ENCODE measurements at places on chromosomes 5 and 9.

GRCh38 chr9:2180154-2180553, 165.0 kb downstream of the SMARCA2 start:
- DNase-seq, result no peak

GRCh38 chr5:136195971-136196820, 3.2 kb upstream of the SMIM32 start:
- DNase-seq, result no peak

DNA sequence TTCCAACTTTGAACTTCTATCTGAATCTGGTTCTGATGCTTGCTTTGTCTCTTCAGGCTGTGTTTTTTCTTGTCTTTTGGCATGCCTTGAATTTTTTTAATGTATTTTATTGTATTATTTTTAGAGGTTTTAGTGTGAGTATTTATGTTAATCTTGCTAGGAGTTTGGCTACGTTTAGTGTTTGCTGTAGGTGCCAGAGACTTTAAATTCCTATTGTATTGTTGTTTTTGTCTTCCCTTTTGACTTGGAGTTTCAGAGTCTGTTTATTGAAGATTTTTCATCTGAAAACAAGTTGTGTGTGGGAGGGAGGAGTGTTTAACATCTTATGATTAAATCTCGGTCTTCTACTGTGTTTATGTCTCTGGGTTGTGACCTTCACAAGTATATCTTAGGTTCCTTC, 956.8 kb downstream of the TLE1 start:
- DNase-seq, result no peak

DNA sequence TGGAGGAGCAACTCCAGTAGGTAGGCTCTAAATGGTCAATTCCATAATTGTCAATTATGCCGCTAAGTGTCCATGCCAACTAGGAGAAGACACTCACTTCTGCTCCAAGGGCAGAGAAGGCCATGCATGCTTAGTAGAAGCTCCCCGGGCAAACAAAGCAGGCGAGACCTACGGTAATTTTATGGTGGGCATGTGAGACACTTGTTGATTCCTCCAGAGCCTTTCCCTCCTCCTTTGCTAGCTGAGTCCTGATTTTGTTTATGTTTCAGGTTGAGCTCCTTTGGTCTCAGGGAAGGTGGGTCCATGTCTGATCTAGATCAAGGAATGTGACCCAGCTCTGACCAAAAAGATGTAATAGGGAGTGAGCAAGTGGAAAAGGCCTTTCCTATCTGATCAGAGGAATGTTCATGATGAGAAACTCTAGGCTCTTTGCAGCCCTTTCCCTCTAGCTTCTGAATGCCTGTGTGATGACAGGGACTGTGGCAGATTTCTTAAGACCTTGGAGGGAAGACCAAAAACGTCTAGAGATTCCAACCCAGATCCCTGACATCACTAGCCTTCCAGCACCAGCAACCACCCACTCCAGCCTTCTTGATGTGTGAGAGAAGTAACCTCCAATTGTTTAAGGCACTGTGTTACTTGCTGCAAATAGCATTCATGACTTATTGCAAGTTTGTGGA, 7.7 kb upstream of the CPEB4 start:
- no peak for DNase-seq

DNA sequence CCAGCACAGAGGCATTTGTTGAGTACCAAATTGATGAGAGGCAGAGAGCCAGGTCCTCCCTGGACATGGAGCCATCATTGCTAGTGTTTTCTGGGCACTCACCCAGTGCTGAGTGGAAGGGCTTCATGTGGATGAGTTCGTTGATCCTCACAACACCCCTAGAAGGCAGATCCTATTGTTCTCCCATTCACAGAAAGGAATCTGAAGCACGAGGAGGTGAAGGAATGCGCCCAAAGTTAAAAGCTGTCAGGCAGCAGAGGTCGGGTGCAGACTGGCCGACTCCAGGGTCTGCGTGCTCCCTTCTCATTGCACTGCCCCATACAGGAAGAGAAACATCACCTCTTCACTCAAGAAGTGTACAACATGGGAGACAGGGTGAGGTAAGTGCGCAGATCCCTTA, 153.5 kb upstream of the TNPO1 start:
- DNase-seq, result no peak

DNA sequence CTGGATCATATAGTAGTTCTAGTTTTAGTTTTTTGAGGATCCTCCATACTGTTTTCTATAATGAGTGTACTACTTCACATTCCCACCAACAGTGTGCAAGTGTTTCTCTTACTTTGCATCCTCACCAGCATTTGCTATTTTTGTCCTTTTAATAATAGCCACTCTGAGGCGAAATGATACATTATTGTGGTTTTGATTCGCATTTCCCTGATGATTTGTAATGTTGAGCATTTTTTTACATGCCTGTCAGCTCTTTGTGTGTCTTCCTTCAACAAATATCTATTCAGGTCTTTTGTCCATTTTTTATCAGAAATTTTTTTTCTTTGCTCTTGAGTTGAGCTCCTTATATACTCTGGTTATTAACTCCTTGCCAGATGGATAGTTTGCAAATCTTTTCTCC, 114.0 kb downstream of the ADAMTSL1 start:
- DNase-seq, result no peak

DNA sequence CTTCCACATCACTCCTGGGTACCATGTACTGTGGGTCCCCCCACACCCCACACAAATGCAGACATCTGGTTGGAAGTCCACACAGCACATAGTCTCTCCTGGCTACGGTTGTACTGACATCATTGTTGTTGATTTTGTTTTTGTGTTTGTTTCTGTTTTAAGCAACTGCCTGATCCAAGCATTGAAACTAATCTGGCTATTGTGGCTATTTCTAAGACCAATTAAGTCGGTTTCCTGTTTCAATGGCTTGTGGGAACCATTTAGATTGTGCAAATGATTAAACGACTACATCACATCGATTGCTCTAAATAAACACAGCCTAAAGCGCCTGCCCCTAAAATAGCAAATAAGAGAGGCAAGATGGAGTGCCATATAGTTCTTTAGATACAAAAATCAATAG, 226.8 kb upstream of the IRX4 start:
- DNase-seq, result no peak

DNA sequence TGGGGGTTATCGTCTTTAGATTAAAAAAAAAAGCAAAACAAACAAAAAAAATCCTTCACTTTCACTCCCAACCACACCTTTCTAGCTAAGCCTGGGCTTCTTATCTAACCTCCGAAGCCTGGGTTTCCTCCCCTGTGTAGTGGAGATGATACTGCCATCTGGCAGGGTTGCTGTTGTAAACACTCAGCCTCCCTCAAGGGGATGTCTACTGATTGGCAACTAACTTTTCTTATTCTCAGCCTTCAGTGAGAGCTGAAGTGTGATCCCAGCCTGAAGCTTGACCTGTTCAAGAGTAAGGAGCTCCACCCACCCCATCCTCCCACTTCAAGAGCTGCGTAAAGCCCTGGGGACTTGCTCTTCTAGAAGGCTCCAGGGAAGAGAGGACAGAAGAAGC, 21.5 kb upstream of the WWC1 start:
- no peak for DNase-seq

DNA sequence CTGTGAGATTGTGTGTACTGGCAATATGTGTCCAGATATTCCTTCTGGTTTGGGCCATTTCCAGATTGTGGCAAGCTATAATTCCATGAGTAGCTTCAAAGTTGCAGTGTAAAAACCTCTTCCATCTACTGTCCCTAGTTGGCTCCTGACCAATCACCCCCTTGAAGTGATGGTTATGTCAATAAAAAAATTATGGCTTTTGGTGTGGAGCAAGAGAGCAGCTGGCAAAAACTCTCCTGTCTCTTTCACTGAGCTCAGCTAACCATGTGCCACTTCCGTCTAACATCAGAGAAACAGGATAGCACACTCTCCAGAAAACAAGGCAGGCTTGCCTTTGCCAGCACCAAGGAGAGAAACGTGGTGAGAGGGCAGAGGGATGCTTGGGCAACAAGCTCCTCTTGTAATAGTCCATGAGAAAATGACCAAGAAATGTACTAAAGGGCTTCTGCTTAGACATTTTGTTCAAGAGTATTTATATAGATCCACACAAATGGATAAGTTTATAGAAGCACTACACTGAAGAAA, 914.4 kb upstream of the SEMA6A start:
- DNase-seq, result no peak

DNA sequence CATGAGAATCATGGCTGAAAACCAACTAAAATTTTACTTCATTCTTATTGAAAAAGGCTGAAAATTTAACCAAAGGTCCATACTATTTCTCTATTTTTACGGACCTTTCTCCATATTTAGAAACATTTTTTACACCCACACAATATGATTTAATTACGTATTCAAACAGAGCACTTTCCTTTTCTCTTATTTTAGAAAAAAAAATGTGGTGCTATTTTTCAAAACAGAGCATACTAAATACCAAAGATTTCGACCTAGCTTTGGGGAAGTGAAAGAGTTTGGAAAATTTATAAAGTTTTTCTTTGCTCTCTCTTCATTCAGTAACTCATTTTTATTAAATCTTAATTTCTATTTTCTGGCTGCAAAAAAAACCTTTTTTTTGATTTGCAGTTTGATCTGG, 38.1 kb downstream of the RNF145 start:
- no peak for DNase-seq

GRCh38 chr5:37701868-37702267, 138.0 kb downstream of the GDNF start:
- DNase-seq, result no peak

GRCh38 chr9:86503314-86503713, 149.1 kb upstream of the TUT7 start:
- no peak for DNase-seq

DNA sequence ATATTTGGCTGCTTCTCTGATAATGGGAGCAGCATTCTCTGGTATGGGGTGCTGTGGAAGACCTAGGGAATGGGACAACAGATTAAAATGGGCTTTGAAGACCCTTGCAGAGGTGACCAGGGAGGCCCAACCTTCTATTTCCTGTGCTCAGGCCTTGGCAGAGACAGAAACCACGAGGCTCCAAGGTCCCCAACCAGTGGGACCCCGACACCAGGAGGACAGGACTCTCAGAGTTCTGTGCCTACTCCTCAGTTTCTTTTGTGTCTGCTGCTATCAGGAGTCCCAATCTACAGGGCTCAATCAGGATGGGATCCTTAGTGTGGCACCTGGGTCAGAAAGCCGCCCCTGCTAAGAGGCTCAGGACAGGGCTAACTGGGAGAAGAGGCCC, 29.3 kb downstream of the CSF2 start:
- no peak for DNase-seq

- DNase-seq, result no peak
Measured at GRCh38 chr5:144028636-144029035, 141.8 kb downstream of the YIPF5 start.

DNA sequence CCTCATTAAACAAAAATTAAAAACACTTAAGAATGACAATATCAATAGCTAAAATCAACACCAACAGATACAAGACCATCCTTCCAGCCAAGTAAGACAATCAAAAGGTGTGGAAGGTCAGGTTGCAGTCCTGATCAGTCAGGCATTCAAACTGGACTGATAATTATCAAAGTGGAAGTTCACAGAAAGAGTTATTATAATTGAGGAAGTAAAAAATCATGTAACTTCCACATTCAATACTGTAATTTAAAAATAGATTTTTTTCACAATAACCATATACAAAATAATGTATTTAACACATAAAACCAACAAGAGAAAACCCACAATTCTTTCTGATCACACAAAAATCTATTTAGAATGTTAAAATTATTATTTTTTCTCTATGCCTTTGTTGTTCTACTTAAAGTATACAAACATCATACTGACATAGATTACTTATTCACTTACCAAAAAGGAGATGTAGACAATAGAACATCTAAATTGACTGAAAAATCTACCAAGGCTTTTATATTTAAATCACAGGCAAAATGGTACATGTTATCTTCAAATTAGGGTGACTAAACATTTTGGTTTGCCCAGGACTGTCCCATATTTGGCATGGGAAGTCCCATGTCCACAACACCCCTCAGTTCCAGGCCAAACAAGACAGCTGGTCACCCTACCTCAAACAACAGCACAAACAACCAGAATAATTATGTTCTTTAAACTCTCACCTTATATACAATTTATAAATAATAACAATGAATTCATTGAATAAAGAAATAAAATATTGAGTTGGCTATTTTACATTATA, 142.5 kb upstream of the SLC24A2 start:
- no peak for DNase-seq

DNA sequence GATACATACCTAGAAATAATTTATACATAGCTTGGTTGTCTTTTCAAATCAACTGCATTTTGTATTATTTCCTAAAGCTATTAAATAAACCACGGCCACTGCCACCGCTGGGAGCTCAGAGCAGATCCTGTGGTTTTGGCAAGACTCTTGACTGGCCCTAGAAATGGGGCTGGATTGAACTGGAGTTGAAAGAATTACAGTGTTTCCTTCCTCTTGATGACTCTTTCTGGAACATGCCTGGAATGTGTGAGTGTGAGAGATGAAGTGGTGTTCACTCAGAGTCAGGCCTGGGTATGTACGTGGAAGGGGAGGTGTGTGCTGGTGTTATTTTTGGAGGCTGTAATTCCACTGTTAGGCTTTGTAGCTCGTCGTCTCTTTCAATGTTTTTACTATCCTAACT, 45.9 kb downstream of the TEK start:
- DNase-seq, result no peak

- no peak for DNase-seq
Measured at GRCh38 chr9:115945009-115945431, 208.6 kb upstream of the PAPPA start.

DNA sequence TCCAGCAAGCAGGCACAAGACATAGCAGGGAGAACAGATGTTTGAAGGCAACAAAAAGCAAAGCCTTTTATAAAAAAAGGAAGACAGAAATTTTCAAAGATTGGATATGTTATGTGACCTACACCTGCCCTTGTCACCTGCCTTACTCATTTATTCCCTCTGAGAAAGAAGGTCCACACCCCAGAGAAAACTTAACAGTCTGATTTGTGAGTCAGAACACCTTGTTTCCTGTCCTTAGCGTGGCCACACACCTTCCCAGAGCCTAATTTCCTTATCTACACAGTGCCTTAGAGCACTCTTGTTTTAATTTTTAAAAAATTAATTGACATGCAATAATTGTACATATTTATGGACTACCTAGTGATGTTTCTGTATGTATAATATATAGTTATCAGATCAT, 419.0 kb upstream of the DAB2 start:
- no peak for DNase-seq

GRCh38 chr9:135023088-135023785, 64.2 kb upstream of the OLFM1 start:
- no peak for DNase-seq

GRCh38 chr9:115590011-115590410, 472.1 kb upstream of the TNC start:
- no peak for DNase-seq

- DNase-seq, result no peak
Measured at GRCh38 chr5:17228821-17229291, 11.4 kb downstream of the BASP1 start.
